Mesenchymal stem cell (in vitro differentiated cells and primary cell): ENCODE measurements at places on chromosomes 4 and X.

DNA sequence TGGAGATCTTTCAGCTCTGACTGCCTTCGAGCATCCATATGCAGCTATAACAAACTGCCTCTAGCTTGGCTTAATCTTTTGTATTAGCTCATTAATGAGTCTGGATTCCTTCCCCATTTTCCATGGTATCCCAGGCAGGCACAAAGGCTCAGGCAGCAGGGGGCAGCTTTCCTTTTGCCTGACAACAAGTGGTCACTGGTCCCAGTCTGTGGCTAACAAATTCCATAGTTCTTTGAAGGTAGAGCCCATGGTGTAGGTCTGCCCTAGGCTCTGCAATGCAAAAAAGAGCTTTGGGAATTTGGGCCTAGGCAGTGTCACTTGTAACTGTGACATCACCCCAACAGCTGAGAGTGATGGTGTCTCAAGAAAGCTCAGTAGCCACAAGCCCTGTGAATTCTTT, 234.4 kb upstream of the GPC4 start:
- DNase-seq, result no peak

DNA sequence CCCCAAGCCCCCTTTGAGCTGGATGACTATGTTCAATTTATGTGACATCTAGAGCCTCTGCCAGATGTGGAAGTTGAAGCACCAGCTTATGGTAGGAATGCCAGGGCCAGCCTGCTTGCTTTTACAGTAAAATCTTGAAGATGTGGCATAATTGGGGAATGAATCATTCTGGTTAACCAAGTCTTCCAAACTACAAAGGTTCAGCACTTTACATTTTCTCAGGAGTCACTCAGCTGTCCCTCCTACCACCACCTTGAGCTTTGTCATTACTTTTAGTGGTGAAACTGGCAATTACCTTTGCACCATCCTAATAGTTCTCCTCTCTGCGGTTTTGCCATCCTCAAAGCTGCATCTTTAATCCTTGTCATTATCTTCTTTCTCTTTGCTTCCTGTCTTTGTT, 172.2 kb downstream of the HS6ST2 start:
- DNase-seq, result peak; percentile 11

- DNase-seq, result no peak
Observed at GRCh38 chr4:112747036-112747435, 110.1 kb downstream of the LARP7 start.

DNA sequence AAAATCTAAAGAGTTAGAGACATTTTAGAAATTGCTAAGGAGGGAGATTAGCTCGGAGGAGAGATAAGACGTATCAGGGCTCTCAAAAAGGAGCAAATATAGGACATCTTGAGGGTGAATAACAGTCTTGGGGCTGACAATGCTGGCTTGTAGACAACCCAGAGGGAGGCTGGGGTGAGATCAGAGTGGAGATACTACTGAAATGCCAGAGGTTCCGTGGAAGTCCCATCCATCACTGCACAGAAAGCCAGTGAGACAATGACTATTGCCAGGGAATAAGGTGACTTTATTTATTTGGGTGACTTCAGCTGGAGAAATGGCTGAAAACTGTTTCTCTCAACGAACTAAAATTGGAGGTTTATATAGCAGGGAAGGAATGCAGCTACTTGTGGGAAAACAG, 838.1 kb upstream of the AGA start:
- DNase-seq, result peak; percentile 47

GRCh38 chr4:54566608-54567007, 91.1 kb upstream of the KIT start:
- no peak for DNase-seq

DNA sequence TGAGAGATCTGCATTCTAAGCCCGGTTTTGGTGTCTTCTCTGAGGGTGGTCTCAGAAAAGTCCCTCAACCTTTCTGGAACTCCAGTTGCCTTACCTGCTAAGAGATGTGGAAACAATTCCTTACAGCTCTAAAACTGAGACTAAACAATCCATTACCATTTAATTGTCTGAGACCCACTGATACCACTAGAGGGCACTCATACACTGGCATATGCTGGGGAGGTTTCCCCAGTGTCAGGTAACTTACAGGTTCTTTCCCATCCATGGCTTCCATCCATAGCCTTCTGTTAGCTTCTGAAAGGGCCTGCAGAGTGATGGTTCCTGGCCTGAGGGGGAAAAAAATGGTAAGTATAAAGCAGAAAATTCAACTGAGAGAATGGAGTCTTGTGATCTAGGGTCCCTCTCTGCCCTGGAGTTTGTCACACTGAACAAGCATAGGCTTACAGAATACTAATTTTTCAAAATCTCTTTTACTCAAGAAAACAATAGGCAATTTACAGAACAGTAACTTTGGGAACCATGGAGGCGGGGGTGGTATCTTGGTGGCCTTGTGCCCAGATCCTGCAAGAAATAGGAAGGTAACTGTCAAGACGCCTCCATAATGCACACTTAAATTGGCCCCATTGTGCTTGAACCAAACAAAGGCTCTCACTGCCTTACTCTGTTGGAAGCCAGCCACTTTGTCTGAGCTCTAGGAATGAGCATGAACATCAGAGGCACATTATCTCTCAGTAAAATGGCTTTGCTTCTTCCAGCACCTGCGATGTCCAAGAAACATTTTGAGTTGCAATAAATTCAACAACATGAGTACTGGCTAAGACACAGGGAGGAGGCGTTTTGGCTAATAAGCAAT, 236.1 kb downstream of the OPHN1 start:
- peak; percentile 49 for DNase-seq
